IMR-90 (cell line): ENCODE measurements at places on chromosomes 4 and X. TPM values are rescaled to one million over a fixed set of nuclear protein-coding genes. Genes with fewer than 3 reads are reported as not detected.

Gene ASB12
- polyA plus RNA-seq: not detected in 2 replicates

Gene FAM184B
- polyA plus RNA-seq: 0.07 and 0.13 TPM in 2 replicates

Gene ANXA10
- polyA plus RNA-seq: 0.44 and 0.46 TPM in 2 replicates

GRCh38 chr4:139189972-139190371 is 13.0 kb upstream of the ELF2 start:
- no peak for DNase-seq

DNA sequence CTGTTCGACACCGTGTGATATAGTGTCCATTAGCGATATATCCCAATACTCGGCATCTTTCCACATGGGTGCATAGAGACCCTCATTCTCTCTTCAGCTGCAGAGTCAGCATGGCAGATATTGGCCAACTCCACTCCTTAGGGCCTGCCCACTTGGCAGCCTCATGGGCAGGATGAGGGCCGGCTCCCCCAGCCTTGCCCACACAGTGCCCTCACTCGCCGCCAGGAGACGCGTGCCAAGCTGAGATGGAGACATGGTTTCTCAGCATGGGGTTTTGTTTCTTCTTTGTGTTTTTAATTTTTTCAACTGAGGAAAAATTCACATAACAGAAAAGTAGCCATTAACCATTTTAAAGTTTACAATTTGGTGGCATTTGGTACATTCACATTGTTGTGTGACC is 5.3 kb upstream of the PLXNA3 start:
- no peak for DNase-seq

DNA sequence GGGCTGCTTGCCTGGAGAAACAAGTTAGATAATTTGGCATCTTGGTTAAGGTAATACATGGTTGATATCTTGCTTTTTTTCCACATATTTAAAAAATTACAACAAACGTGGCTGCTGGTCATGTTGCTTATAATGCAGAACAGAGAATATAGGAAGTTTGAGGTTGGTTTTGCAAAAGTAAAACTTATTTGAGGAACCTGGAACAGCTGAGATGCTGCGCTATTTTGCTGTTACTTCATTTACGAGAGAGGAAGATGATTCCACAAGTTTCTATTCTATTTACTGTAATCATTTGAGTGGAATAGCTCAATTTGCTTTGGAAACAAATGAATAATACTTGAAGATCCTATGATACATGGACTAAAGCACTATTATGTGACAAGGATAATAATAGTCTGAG is 118.9 kb downstream of the TMA16 start:
- no peak for DNase-seq

DNA sequence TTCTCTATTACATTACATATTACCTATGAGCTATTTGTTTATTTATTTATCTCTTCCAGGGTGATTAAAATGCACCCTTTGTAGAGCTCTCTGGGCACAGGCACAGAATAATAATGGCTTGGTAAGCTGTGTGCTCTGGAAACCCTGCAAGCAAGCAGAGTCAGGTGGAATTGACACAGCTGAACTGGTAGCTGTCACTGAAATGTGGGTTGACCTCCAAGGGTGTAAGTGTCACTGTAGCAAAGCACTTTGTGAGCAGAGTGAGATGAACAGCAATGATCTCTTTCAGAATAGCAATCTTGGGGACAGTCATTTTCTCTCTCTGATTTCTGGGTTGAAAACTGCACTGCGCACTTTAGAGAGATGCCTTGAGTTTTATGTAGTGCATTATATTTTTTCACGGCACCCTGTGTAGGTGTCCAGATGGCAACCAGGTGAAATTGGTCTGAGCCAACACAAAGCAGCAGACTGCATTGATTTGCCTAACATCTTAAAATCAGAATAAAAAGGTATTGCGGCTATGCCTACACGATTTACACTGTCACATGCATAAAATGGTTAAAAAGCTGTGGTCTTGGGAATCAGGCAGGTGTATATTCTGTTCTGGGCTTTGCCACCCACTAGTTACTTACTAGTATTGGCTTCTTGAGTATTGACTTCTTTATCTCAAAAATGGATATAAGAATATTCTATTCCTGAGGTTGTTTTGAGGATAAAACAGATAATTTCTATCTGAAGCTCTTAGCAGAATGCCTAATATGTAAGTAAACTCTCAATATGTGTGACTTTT is 450.3 kb downstream of the RAPGEF2 start:
- no peak for DNase-seq

GRCh38 chrX:43962636-43963035 is 10.6 kb downstream of the NDP start:
- no peak for DNase-seq

- DNase-seq: no peak
Measured at GRCh38 chr4:73848183-73848777, 4.8 kb upstream of the PF4V1 start.

DNA sequence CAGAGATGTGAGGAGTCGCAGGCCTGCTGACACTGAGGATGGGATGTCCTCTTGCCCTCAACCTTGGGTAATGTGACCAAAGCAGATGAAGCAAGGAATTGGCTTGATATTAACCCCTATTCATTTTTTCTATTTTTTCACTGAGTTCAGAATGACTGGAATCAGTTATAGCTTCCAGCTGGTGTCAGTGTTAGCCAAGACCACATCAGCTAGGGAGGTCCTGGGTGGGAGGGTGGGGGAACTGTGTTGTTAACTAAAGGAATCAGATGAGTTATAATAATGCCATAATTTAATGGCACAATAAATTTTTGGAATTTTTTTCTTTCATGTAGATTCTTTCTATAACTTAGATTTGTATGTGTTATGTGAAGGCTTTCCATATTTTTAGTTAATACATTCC is 91.9 kb downstream of the EGF start:
- no peak for DNase-seq

DNA sequence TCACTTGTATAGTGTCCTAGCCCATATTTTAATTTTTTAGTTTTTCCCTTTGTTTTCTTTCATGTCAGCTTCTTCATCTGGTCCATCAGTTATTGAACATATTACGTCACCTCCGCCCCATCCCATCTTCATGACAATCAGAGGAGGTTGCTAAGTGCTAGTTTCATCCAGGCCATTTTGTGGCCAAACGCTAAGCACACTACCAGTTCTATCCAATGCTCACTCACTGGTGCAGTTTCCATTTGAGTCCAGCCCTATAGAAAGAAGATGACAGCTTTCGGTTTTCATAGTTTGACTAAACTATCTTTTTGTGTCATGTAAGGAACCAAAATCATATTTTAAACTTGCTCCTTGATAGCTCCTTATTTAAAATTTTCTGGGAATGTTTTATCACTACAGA is 304.2 kb downstream of the TENM3 start:
- no peak for DNase-seq

DNA sequence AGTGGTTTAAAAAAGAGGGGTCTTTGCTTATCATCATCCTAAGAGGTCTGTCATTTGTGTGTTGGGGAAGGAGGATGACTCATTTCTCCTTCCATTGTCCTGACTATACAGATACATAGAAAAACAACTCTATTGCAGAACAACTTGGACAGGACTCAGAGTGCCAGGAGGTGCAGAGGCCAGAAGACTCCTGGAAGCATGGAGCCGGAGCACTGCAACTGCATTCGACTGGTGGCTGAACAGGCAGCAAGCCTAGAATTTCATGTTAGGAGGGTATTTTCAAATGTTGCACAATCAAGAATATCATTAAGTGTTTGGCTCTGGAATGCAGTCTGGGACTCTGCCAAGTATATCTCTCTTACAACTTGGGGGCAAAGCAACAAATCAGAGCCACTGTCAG is 35.0 kb upstream of the MAML3 start:
- DNase-seq: peak; percentile 64

- DNase-seq: peak; percentile 16
Measured at GRCh38 chr4:57374866-57375595, 264.8 kb upstream of the IGFBP7 start.

GRCh38 chr4:2626231-2626630 is 89.8 kb downstream of the FAM193A start:
- DNase-seq: no peak

DNA sequence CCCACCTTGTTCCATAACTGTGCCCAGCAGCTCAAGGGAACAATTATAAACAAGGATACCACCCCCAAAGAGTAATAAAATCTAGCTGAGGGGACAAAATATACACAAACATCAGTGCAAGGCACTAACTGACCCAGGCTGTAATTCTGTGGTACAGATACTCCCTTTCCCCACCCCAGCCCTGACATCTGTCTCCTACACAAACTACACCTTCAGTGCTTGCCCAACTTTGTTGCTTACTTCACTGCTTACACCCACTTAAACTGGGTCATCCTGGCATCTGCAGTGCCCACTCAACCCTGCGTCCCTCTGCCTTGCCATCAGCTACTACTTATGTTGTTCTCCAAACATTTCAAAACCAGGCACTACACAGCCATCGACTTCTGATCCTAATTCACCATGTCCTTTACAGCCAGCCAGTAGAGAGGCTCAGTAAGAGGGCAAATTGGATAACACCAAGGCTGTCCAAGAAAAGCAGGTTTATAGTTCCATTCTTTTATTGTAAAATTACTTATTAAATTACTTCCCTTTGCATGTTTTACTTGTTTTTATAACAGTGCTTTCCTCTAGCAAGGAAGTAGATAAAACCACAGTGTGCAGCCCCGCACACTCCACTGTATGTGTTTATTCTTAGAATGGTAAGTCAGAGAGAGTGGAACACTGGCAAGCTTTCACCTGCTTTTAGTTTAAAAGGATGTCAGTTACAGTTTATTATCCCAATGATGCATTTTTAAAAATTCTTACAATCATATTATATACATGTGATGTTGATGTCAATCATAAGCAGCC is 149.6 kb downstream of the INPP4B start:
- no peak for DNase-seq

- DNase-seq: no peak
Measured at GRCh38 chr4:16000708-16001483, 37.9 kb upstream of the FGFBP2 start.

DNA sequence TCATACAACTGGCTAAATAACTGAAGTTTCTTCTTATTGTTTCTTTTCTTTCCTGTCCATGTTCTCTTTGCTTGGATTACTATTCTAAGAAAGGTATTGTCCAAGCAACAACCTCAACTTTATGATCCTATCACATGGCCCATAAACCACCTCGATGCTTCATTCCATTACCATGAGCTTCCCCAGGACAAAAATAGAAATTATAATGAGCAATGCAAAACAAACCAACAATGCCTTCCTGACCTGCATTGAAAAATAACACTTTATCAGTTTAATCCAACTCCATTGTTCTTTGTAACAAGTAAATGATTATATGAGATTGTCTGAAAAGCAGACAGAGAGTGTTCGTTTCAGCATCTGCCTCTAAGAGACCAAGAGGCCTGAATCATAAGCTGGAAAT is 148.8 kb downstream of the HS6ST2 start:
- DNase-seq: no peak

- no peak for DNase-seq
Measured at GRCh38 chrX:107775000-107775733, 420 bp downstream of the TSC22D3 start.

GRCh38 chrX:56000174-56000573 is 232.0 kb upstream of the KLF8 start:
- DNase-seq: no peak
